ENCODE measurements at places on chromosomes 6 and 20.

DNA sequence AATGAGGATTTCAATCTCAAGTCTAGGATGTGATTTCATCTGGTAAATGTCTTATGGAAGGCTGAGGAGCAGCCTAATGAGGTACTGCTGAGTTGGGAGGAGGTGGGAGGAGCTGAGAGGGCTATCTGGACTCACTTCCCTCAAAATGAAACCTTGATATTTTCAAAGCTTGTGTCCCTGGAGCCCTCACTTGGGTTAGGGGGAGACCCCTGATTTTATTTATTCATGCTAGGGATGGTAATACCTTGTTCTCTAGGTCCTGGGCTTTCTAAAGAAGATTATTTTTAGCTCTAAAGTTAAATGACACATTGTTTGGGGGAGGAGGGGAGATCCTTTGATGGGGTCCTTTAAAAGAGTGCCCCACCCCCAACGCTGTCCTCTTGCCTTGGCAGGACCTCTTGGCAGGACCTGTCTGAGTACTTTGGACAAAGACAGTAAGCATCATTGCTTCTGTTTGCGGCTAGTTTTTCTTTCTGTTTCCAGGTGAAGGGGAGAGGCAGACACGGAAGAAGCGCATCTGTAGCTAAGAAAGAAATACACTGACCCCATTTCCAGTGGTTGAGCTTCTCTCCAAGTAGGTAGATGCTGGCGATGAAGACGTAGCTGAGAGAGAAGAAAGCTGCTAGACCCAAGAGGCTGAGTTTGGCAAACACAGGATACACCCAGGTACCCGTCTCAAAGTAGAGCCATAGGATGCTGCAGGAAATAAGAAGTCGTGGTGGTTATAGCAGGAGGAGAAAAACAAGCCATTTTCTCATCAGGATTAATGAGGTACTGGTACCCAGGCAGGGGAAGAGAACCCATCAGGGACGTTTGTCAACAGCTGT, 55.6 kb downstream of the ADTRP start:
- no peak for DNase-seq

GRCh38 chr20:41508335-41508734, 109.8 kb downstream of the CHD6 start:
- DNase-seq: no peak

GRCh38 chr20:23007886-23008655, 27.0 kb upstream of the SSTR4 start:
- DNase-seq: no peak

DNA sequence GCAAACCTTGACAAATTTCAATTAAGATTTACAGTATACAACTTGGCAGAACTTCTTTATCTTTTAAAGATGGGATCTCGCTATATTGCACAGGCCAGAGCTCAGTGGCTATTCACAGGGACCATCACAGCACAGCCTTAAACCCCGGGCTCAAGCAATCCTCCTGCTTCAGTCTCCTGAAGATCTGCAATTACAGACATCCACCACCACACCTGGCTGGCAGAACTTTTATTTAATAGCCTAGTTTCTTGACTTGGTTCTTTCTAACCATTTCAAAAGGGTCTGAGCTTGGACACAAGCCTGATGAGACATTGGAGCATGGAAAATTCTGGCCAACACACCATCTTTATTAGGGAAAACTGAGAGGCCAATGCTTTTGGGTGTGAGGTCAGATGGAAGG, 151.6 kb upstream of the KCNG1 start:
- no peak for DNase-seq

DNA sequence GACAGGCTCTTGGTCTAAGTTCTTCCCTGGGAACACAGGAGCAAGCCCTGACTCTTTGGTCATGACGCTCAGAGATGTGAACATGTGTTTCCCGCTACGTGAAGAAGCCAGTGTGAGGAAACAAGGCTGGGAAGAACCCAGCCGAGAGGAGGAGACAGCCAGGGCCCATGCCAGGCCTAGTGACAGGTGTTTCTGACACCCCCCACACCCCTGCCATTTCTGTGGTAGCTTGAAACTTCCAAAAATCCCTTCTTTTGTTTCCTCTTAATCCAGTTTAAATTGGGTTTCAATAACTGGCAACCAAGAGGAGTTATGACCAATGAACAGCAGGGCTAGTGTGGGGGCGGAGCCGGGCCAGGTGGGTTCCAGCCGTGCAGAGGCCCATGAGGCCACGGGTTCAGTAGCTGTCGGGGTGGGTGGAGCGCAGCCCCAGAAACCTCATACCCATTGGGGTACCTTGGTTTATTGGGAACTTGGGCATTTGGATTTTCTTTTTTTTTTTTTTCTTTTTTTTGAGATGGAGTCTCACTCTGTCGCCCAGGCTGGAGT, 33.5 kb downstream of the WRNIP1 start:
- DNase-seq: no peak

Data from NCI-H526 (cell line).